Left ventricle myocardium inferior (tissue), 1 donor: ENCODE measurements at places on chromosomes 6 and 20. TPM values are rescaled to one million over a fixed set of nuclear protein-coding genes. Genes with fewer than 3 reads are reported as not detected.

DNA sequence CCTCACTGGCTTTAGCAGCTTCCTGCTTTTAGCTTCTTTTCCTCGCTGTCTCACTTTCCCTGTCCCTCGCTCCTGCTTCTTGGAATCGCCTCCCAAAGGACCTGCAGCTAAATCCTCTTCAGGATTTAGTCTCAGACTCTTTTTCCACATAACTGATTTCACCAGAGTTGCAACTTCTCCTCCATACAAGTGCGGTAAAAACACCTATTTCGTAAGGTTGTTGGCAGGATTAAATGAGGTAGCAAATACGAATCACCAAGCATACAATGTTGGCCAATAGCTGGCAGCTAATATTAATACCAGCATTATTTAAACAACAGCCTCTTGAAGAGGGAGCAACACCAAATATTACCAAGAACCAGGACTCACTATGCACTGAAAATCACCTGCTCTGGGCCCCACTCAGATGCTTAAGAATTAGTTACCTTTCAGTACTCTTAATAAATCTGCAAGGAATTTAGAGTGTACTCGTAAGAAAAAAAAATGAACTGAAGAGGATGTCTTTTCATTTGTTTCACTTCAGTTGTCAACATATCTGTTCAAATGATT lies 123.0 kb downstream of the DTNBP1 start:
- H3K27me3 ChIP-seq: no peaks in the 10 kb centered on the region
- no peaks in the 10 kb centered on the region for H3K36me3 ChIP-seq
- no peak overlapping the region for H3K4me3 ChIP-seq
- no peak overlapping the region for H3K27ac ChIP-seq

- H3K27me3 ChIP-seq: no peaks in the 10 kb centered on the region
- peaks cover 38% of the 10 kb centered on the region for H3K4me1 ChIP-seq
- no peak overlapping the region for H3K27ac ChIP-seq
- peak; percentile 44 for DNase-seq
These were observed 104.9 kb downstream of the GJA10 start for GRCh38 chr6:89999154-89999553.

Gene COL19A1
- 1.9 TPM for total RNA-seq

Gene SLC32A1
- not detected for total RNA-seq
